Right ventricle myocardium inferior (tissue), 1 donor: ENCODE measurements at places on chromosomes 12 and 14.
A peak's percentile ranks its signal among the peaks of the same experiment; 100 is the strongest.

- DNase-seq, result no peak
These were observed 753 bp downstream of the CSRNP2 start for GRCh38 chr12:51082561-51083125.

GRCh38 chr14:92959189-92959531, 36.2 kb downstream of the CHGA start:
- peak; percentile 75 for DNase-seq

DNA sequence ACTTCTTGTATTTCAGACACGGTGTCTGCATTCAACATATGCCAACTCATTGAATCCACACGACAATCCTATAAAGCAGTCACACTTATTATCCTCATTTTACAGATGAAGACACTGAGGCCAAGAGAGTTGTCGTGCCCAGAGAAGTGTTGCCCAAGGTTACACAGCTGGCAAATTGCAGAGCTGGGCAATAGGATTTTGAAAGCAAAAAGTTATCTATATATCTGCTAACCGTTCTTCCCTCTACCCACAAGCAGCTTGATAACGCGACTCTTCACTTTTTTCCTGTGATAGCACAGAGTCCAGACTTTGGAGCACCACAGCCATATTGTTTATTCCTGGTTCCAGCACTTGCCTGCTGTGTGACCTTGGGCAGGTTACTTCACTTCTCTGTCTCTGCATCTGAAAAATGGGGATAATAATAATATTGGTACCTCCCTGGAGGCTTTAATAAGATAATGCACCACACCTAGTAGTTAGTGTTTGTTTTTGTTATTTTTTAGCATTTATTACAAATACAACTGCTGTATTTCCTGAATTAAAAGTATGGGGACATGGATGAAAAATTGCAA, 82.2 kb downstream of the CHST11 start:
- no peak for DNase-seq

DNA sequence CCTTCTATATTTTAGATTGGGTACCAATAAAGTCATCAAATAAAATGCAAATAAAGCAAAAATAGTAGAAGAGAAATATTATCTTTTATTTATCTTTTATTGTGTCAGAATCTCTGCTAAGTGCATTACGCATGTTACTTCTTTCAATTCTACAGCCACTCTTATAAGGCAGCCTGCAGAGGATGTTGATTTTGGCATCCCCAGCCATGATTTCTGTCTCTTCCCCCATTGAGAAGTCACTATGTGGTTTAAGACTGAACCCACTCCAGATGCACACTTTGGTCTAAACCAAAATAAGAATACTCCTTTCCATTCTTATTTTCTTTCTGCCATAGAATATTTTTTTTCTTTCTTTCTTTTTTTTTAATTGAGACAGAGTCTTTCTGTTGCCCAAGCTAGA, 56.0 kb upstream of the ACSS3 start:
- no peak for DNase-seq

GRCh38 chr12:128534906-128535305, 267.9 kb downstream of the TMEM132C start:
- no peak for DNase-seq

DNA sequence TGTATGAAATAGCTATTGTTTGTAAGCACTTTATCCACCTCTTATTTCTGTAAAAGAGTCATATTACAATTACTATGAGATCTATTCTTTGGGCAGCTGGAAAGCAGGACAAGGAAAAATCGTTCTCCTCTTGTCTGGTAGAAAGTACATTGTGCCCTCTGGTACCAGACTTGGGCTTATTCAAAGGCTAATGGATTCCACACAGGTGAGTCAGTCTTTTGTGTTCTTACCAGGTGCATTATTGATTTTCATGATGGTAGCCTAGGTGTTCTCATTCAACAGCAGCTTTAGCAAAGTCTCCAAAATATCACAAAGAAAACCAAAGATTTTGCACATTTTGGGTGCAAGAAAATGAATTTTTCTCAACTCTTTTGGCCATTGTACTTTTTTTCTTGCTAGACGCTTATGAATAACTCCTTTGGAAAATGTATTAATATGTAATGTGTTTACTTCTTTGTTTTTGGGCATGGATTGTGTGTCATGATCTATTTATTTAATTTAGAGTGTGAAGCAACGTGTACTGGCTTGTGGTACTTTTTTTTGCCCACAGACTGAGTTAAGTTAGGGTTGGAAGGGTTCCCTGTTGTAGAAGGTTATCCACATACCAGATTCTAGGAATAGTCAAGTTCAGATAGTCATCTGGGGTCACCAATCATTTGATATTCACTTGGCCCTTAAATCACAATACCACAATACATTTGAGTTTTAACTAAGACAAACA, 26.2 kb downstream of the MNAT1 start:
- no peak for DNase-seq

DNA sequence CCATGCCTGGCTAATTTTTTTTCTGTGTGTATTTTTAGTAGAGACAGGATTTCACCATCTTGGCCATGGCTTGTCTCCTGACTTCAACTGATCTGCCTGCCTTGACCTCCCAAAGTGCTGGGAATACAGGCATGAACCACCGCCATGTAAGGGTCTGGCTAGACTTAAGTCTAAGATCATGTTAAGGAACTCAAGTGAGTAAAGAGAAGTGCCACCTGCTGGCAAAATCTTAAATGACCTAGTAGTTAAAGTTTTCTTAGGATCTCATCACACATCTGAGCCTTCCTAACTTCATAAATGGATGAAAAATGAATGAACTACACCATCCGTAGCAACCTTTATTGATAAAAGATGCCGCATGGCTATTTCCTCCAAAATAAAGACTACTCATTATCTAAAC, 1.7 kb upstream of the C12orf56 start:
- DNase-seq, result no peak

DNA sequence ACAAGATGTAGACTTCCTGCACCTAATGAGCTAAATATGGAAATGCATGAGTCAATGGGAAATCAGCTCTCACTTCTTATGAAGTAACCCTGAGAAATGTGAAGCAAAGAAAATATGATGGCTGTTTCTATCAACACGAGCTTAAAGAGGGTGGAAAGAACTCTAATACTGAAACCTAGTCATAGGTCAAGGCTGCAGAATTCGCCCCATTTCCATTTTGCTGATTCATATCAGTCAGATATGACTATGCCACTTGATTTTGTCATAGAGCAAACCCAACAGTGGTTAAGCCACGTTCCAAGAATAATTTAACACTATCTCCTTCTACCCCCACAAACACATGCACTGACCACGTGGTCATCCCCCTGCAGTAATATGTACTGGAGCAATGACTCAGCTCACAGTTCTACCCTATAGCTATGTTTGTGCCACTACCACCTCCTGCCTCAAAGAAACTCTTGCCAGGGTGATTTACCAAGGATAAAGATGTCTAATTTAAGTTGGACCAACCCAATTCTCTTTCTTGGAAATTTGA, 157.5 kb downstream of the TMTC3 start:
- no peak for DNase-seq

DNA sequence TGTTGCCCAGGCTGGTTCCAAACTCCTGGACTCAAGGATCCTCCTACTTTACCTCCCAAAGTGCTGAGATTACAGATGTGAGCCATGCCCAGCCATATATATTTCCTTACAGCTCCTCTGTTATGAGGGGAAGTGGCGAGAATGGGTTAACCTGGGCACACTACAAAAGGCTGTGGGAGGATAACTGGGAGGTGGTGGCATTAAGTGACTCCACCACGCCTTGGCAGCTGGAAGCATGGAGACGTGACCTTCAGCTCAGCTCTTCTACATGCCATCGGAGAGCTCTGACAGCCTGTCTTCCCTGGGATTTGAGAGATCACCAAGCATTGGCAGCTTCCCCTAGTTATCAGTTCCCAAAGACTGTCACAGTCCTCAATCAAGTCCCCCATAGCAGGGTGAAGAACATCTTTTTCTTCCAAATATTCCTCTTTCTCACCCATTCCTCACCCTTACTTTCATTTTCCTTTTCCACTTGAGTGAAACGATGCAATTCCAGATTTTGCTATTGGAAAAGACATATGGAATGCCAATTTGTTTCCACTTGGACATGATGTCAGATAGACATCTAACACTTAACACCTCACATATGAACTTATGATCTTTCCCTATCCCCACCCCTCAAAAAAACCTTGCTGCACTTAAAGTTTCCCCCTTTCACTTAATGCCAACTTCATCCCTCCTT, 48.5 kb downstream of the PHLDA1 start:
- DNase-seq, result no peak

DNA sequence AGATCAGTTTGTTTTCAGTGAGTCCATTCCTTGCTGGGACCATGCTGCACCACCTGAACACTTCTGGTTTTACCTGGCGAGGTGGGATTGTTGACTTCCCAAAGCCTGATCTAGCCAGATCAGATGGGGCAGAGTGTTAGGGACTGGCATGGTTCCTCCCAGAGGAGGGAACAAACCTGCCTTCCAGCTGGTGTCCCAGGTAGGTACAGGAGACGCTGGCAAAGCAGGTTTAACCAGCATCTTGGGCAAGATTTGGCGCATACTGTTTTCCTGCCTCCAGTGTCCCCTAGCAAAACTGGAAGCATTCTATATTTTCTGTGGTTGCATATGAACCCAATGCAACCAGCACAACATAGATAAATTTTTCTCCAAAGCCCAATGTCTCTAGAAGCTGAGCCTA, 14.6 kb upstream of the FOS start:
- no peak for DNase-seq

DNA sequence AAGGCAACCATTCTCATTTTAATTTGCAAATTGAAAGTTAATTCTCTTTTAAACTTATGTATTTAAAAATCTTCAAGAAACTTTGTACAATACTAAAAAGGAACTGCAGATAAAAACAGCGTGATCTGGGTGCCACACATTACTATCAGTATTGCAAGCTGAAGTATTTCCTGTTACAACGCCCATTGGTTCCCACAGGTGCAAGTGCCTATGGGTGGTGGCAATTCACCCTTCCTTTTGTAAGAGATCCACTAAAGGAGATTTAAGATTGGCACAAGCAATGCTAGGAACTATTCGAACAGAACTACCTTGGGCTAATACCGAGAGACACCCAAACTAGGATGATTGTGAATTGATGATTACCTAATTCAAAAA, 13.2 kb downstream of the TAOK3 start:
- no peak for DNase-seq

GRCh38 chr12:52984136-52984535, 22.1 kb upstream of the EIF4B start:
- no peak for DNase-seq

DNA sequence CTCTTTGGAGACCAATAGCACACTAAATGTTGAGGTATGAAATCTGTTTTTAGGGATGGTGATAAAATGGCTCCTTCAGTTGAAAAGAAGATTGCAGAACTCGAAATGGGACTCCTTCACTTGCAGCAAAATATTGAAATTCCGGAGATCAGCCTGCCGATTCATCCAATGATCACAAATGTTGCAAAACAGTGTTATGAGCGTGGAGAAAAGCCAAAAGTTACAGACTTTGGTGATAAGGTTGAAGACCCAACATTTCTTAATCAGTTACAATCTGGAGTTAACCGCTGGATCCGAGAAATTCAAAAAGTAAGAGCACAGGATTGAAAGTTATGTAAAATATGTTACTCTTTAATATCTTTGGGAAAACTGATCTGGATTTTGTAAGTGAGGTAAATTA, 15.3 kb downstream of the DYNC1H1 start:
- DNase-seq, result no peak

DNA sequence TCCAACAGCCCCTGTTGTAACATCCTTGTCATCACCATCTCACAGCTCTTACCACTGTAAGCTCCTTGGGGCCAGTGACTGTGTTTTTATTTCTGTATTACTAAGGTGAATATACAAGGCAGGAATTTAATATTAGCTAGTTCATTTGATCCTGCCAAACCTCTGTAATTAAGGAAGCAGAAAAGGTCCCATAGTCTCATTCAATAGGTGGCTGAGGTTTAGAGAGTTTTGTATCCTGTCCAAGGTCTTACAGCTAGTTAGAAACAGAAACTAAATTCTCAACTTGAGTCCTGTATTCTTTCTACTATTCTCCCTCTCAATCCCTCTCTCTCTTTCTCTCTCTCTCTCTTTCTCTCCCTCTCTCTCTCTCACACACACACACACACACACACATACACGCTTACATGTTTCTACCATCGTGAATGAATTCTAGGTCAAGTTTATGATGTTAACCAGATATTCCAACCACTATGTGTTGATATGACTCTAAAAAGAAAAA, 543 bp upstream of the GLIPR1 start:
- DNase-seq, result no peak

- DNase-seq, result no peak
These were observed 229.2 kb upstream of the TMTC1 start for GRCh38 chr12:30012816-30013450.

DNA sequence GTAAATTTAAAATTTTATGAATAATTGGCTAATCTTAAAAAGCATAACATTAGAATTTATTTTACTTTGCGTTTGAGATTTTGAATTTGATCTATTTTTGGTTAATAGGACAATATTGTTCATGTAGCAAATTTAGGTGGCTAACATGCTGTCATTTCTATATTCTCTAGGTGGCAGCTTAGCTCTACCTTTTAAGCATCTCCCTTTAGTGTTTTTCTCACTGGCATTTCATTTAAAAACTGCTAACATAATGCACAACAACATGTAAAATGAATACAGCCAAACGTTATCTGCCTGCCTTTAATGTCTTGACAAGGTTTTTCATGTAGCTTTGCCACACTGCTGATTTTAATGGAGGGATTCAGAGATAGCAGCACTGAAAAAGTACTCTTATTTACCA, 272.4 kb upstream of the FBXO33 start:
- no peak for DNase-seq

DNA sequence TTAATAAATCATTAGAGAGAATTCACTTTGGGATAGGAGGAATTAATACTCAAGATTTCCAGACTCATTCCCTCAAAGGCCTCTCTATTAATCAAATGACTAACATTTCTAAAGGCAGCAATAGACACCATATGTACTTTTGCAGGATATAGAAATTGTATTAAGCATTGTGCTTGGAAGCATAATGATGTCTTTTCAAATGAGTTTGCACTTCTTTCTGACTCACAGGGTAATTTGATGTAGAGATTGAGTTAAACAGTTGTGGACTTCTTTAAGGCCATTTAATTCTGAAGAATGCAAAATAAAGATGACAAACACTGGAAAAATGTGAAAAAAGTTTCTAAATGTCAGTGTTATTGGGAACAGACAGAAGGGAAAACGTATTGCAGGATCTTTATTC, 63.4 kb upstream of the CSRP2 start:
- no peak for DNase-seq

DNA sequence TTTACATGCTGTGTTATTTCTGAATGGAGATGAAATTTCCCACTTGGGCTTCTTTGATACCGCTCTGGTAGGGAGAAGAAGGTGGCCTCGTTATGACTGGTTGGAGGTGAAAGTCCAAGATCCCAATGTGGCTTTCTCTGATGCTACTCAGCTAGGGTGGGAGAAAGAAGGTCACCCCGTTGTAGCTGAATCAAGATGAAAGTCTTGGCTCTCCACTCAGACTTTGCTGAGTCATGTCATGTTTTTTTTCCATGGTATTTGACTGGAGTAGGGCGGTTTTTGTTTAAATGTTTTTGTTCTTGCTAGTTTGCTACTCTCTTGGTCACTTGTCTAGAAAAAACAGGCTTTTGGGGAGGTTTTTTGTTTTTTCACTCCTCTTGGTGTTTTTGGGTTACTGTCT, 2.4 kb upstream of the PDE6H start:
- no peak for DNase-seq

- peak; percentile 30 for DNase-seq
These were observed 35.7 kb downstream of the CNTN1 start for GRCh38 chr12:40727774-40728483.

- DNase-seq, result no peak
These were observed 43.2 kb downstream of the CALM1 start for GRCh38 chr14:90440021-90440451.
